ENCODE measurements at places on chromosomes 7 and 10. TPM values are rescaled to one million over a fixed set of nuclear protein-coding genes. Genes with fewer than 3 reads are reported as not detected.
A peak's percentile ranks its signal among the peaks of the same experiment; 100 is the strongest.

- DNase-seq = no peak
These were observed 56.6 kb upstream of the TRUB1 start for GRCh38 chr10:114881417-114881816.

DNA sequence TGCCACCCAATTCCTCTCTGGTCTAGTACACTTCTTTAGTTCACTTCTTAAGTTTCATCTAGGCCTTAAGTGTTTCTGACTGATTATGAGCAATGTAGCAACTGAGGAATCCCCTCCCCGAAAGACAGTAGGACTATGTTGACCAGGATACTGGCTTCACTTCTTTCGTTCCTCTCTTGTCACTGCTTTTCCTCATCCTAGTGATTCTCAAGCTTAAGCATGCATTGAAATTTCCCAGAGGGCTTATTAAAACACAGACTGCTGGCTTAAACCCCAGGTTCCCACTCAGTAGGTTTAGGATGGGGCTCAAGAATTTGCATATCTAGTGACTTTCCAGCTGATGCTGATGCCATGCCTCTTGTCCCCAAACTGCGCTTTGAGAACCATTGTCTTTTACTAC is 164.6 kb upstream of the WNT16 start:
- DNase-seq = no peak

GRCh38 chr7:12570168-12570533 is 369 bp upstream of the SCIN start:
- DNase-seq = no peak

DNA sequence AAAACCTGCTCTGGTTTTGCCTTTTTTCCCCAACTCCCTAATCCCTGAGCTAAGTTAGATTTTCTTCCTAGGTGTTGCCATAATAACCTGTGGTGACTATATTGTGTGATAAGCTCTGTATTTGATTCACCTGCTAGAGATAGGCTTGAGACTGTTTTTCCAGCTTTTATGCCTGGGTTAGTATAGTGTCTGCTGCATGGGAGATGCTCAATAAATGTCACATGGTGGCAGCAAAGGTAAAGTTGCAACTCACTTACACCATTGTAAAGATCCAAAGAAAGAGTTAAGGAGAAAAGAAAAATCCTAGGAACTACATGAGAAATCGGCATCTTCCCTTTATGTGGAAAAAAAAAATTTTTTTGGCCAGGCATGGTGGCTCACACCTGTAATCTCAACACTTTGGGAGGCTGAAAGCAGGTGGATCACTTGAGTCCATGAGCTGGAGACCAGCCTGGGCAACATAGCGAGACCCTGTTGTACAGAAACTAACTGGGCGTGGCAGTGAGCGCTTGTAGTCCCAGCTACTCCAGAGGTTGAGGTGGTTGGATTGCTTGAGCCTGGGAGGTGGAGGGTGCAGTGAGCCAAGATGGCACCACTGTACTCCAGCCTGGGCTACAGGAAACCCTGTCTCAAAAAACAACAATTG is 3.7 kb downstream of the CCNJ start:
- no peak for DNase-seq

DNA sequence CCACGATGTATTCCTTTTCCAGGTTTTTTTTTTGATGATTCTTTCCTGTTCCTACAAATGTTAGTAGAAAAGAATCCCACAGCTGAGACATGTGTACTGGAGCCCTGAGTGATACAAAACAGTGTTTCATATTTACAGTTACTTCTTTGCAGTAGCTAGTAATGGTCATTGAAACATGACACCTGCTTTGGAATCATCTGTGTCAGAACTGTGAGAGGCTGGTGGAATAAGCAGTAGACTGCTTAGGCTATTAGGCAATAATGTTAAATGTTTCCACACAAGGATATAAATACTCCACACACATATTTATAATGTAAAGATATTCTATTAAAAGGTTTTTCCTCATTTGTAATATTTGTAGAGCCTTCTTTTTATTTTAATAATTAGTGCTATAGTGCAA is 394.0 kb downstream of the THSD7A start:
- no peak for DNase-seq

DNA sequence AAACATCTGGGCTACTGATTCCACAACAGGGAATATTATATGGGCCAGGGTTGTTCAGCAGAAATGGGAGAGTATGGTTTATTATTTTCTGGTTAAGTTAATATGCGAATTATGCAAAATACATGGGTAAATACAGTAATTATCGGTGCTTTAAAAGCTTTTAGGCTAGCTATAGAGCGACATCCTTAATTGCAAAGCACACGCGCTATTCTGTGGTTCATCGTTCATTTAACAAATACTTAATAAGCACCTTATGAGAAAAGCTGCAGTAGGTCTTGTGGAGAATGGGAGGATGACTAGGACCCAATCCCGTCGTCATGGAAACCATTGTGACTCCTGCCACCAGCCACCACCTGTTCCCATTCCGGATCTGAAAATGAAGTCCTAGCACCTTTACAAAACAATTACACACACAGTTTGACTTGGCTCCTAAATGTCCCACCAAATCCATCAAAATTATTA is 623 bp upstream of the CEP41 start:
- DNase-seq = no peak

DNA sequence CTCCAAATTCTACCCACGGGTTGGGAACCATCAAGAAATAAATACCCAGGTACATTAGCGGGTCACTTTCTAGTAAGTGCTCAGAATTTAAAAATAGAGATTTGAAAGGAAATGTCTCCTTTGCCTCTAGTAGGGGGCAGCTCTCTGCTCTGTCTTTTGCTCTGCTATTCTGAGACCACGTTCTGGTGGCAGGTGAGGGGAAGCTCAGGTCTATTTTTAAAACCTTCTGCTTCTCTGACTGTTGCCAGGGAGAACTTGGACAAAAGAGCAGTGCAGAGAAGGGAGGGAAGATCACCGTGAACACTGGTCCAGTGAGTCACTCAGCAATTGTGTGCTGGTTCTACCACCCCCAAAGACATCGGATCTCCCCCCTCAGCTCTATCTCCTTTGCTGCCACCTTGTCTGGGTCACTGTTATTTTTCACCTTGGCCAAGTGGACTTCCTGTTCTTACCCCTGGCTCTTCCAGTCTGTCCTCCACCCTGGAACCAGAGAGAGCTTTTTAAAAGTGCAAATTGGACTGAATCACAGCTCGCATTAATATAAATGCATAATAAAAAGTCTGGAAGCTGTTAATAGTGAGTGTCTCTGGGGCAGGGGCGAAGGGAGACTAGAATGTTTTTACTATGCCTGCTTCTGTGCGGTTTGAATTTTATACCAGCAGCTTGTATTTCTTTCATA is 72.4 kb upstream of the LOXL4 start:
- DNase-seq = no peak

DNA sequence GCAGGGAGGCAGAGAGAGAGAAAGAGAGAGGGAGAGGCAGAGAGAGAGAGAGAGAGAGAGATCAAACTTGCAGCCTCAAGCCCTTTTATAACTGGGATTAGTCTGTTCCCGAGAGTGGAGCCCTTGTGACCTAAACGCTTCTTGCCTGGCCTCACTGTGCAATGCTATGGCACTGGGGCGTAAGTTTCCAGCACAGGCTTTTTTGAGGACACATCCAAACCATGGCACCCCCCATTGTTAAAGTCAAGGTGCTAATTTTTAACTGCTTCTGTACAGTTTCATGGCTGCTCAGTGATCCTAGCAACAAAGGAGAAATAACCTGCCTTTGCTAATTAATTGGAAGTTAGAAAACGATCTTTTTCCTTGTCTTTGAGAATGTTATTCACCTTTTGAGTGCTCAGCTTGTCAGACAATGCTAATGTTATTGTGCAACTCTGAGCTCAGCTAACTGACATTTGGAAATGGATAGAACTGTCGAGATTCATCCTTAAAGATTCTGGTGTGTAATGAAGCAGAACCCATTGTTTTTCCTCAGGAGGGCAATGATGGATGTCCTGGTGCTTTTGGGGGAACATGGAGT is 268.4 kb downstream of the GLRX3 start:
- no peak for DNase-seq

- DNase-seq = no peak
These were observed 90.7 kb downstream of the GNAI1 start for GRCh38 chr7:80225361-80225760.

- DNase-seq = no peak
These were observed 79.1 kb downstream of the LARP4B start for GRCh38 chr10:852386-852785.

- no peak for DNase-seq
These were observed 66.7 kb upstream of the NEUROD6 start for GRCh38 chr7:31407178-31407676.

- no peak for DNase-seq
These were observed at the start of gene HOXA5 for GRCh38 chr7:27143023-27143949. TSS of gene HOXA5 (minus strand) at chr7:27143681. CDS start at chr7:27143607, 74 bp downstream.

GRCh38 chr7:1531263-1531978 is 919 bp downstream of the MAFK start:
- DNase-seq = peak; percentile 62

DNA sequence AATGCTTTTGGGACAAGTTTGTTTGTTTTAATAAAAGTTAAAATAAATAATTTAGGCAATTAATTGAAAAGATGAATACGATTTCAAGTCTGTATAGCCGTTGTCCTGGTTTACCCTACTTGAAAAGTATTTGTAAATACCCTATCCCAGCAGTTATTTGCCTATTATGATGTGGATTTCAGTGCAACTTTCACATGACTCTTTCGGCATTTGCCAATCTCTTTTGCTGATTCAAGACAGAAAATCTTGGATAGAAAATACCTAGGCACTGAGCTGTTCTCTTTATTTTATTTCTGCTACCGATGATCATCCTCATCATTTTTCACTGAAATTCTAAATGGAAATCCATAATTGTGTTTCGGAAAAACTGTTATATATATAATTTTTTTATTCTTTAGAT is 125.9 kb upstream of the FZD8 start:
- no peak for DNase-seq

DNA sequence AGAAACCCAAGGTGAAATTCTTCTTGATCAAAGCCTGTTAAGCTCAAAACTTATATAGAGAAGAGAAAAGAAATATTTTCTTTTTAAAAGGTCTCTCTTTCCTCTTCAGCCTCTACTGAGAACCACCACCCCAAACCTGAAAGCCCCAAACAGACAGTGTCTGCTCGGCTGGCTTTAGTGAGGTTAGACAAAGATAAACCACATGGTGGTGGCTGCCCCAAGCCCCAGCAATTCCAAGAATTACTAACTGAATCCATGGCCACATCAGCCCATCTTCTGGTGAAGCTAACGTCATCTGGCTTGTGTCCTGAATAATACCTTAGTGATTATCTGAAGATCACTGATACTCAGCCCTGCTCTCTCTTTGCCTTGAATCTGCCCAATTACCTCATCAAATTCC is 275.0 kb downstream of the ELMO1 start:
- DNase-seq = no peak

DNA sequence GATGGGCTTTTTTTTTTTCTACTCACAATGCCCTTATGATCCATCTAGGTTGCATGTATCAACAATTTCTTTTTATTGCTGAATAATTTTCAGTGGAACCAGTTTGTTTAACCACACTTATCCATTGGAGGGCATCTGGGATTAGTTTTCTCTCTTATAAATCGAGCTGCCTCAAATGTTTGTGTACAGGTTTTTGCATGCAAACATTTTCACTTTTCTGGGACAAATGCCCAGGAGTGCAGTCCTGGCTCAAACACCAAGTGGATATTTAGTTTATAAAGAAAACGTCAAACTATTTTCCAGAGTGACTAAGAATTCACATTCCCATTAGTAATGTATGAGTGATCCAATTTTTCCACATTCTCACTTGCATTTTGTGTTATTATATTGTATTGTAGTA is 313.4 kb downstream of the CXCL12 start:
- DNase-seq = no peak

- no peak for DNase-seq
These were observed 15.0 kb downstream of the GIMAP8 start for GRCh38 chr7:150465414-150465813.

DNA sequence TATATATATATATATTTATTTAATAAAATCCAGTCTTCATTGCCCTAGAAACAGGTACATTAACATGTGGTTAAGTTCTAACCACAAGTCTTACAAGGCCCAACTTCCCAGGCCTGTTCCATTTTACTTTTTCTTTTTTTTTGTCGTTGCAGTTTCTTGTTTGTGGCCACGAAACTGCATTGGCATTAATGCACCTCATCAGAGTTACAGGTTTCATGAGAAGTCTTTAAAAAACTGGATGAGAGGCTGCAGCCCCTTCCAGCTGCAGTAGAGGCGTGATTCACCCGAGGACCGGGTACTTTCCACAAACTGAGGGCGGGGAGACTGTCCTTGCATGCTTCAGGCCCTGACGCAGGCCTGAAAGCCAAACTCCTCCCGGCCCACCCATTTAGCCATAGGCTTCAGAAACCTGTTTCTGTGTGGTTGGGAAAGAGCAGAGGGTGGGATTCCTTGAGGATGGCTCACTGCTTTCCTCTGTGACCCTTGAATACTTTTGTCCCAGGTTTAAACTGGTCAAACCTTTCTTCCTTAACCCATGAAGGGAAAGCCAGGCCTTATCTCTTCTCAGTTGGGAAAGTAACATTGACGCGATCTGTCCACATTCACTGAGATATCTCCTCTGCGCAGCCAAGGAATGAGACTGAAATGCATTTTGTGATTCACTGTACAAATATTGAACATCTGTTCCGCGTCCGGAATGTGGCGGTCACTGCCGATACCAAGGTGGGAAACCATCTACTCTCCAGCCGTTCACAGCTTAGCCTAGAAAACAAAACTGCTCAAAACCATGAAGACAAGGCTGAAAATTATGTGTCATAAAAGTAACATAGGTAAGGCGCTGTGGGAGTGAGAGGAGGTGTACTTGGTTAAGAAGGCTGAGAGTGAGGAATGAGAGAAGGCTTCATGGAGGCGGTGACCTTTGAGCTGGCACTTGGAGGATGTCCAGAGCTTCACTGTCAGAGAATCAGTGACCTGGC is 311.7 kb downstream of the GATA3 start:
- DNase-seq = peak; percentile 14

DNA sequence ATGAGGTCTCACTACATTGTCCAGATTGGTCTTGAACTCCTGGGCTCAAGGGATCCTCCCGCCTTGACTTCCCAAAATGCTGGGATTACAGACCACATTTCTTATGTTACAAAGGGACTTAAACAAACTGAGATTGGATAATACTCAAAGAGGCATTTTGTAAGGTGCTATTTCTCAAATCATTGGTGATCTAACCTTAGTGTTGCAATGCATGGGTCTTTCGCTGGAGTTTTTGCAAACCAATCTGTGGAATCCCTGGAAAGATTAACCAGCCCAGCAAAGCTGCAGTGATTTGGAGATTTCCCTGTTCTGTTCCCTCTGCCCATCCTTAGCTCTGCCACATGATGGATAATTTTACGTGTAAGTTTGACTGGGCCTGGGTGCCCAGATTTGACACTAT is 20.4 kb upstream of the ECHDC3 start:
- no peak for DNase-seq

- no peak for DNase-seq
These were observed 35.9 kb downstream of the INSIG1 start for GRCh38 chr7:155333346-155334234.

MYO3A gene
- total RNA-seq = not detected

CBLL1 gene
- 51.1 TPM for total RNA-seq

CDHR3 gene
- total RNA-seq = 6.5 TPM

GSTO2 gene
- 2.2 TPM for total RNA-seq

TNKS2 gene
- total RNA-seq = 39.7 TPM

CDH23 gene
- total RNA-seq = 8.1 TPM

Measured in naive thymus-derived CD4-positive, alpha-beta T cell (primary cell).